ENCODE measurements at places on chromosomes 13 and 19.
A peak's percentile ranks its signal among the peaks of the same experiment; 100 is the strongest.

GRCh38 chr13:20981370-20982095, 79.0 kb upstream of the XPO4 start:
- no peak for DNase-seq
- H3K4me3 ChIP-seq = no peak overlapping the region
- no peak overlapping the region for H3K27ac ChIP-seq
- H3K36me3 ChIP-seq = no peaks in the 10 kb centered on the region
- H3K4me1 ChIP-seq = no peaks in the 10 kb centered on the region

GRCh38 chr13:110123041-110123809, 183.7 kb downstream of the COL4A1 start:
- H3K4me1 ChIP-seq = no peaks in the 10 kb centered on the region
- no peak overlapping the region for H3K27ac ChIP-seq
- H3K36me3 ChIP-seq = no peaks in the 10 kb centered on the region
- no peak for DNase-seq
- H3K27me3 ChIP-seq = peaks cover 19% of the 10 kb centered on the region

DNA sequence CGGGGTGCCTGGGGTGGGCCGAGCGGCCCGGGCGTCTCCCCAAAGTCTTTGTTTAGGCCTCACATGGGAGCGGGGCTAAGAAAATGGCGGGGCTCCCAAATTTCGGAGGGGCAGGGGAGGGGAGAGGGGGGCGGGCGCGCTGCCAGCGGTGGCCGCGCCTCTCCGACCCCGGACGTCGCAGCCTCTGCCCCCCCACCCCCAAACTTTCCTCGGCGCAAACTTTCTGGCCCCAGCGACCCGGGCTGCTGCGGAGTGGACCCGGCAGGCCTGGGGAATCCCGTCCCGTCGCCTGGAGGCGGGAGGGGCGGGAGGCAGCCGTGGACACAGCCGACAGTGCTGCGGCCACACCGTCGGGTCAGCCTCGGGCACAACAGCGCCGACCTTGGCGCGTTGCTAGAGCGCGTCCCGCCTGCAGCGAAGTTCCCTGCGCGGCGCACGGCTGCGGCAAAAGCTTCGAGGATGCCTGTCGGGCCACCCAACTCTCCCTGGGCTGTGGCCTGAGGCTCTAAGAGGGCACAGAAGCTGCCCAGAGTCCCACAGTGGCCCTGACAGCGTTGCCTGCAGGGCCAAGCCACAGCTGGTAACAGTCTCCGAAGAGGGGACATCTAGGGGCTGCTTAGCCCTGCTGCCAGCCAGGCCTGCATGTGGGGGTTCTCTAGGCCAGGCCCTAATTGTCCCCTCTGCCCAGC, 1.3 kb downstream of the NFIX start:
- peak overlapping the region; percentile 58 for H3K4me3 ChIP-seq
- DNase-seq = no peak
- H3K27ac ChIP-seq = no peak overlapping the region

- H3K27me3 ChIP-seq = no peaks in the 10 kb centered on the region
- H3K4me1 ChIP-seq = peaks cover 91% of the 10 kb centered on the region
- H3K36me3 ChIP-seq = peaks cover 43% of the 10 kb centered on the region
- peak; percentile 66 for DNase-seq
These were observed 500 bp upstream of the IFI30 start for GRCh38 chr19:18173054-18173571.

GRCh38 chr13:74920920-74921319, 561.0 kb downstream of the TBC1D4 start:
- H3K4me3 ChIP-seq = no peak overlapping the region
- H3K27ac ChIP-seq = no peak overlapping the region
- no peaks in the 10 kb centered on the region for H3K4me1 ChIP-seq
- no peaks in the 10 kb centered on the region for H3K36me3 ChIP-seq
- no peaks in the 10 kb centered on the region for H3K27me3 ChIP-seq

- H3K36me3 ChIP-seq = peaks cover 16% of the 10 kb centered on the region
- H3K4me1 ChIP-seq = peaks cover 26% of the 10 kb centered on the region
- DNase-seq = no peak
- H3K27ac ChIP-seq = no peak overlapping the region
These were observed 12.0 kb downstream of the ZSWIM9 start for GRCh38 chr19:48182434-48182833.

DNA sequence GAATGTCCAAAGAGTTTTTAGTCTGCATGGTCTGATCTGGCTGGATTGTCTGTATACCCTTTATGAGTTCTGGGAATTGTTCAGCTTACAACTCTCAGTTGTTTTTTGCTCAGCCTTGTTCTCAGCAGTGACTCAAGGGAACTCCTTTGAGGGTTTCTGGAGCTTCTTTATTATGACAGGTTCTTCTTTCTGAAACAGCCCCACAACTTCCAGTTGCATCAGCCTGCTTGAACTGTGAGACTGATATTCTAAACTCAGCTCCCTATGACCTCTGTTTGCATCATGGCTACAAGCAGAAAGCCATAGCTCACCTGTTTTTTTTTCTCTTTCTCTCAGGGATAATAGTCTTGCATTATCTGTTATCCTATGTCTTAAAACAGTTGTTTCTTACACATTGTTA, 85.0 kb downstream of the TDRD3 start:
- no peak overlapping the region for H3K4me3 ChIP-seq
- no peak overlapping the region for H3K27ac ChIP-seq
- H3K27me3 ChIP-seq = no peaks in the 10 kb centered on the region
- H3K36me3 ChIP-seq = peaks cover 68% of the 10 kb centered on the region
- H3K4me1 ChIP-seq = no peaks in the 10 kb centered on the region

DNA sequence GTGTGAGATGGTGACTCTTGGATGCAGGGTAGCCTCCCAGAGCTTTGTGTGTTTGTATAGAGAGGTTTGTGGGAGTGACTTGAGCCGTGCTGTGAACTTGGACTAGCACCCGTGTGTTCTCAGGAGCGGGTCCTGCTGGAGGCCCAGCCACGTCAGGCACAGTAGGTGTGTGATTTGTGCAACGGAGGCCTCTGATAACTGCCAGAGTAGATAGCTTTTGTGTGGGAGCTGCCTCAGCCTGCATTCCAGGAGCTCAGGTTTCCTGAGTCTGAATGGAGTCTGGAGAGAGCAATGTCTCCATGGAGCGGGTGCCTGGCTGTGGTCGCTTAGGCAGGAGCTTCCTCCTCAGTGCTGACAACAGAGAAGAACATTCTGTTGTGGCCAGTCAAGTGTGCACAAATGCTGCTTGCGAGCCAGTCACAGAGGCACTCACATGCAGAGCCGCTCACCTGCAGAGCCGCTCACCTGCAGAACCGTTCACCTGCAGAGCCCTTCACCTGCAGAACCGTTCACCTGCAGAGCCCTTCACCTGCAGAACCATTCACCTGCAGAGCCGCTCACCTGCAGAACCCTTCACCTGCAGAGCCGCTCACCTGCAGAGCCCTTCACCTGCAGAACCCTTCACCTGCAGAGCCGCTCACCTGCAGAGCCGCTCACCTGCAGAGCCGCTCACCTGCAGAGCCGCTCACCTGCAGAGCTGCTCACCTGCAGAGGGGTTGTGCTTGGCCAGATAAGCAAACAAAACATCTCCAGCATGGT, 32.6 kb downstream of the TFDP1 start:
- H3K4me1 ChIP-seq = no peaks in the 10 kb centered on the region
- H3K36me3 ChIP-seq = peaks cover 23% of the 10 kb centered on the region
- DNase-seq = no peak
- no peaks in the 10 kb centered on the region for H3K27me3 ChIP-seq
- no peak overlapping the region for H3K4me3 ChIP-seq
- no peak overlapping the region for H3K27ac ChIP-seq

DNA sequence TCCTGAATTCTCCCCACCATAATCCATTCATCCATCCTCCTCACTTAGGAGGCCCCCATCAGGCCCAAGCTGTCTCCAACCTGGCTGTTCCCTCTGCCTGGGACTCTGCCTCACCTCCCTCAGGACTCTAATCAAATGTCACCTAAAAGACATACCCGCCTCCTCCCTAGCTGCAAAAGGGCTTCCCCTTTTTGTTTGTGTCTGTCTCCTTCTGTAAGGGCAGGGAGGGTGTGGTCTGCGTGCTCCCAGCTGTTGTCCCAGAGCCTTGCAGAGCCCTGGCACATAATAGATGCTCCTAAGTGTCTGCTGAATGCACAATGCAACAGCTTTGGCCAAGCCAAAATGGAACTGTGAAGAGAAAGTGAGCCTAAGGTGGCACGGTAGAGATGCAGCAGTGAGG, 4.4 kb downstream of the TRIR start:
- H3K4me3 ChIP-seq = peak overlapping the region; percentile 74
- peaks cover 53% of the 10 kb centered on the region for H3K36me3 ChIP-seq
- H3K27ac ChIP-seq = peak overlapping the region; percentile 89
- H3K4me1 ChIP-seq = peaks cover 50% of the 10 kb centered on the region
- H3K27me3 ChIP-seq = no peaks in the 10 kb centered on the region
- DNase-seq = no peak

GRCh38 chr13:65971541-65971940, 1258.6 kb downstream of the PCDH9 start:
- no peaks in the 10 kb centered on the region for H3K36me3 ChIP-seq
- no peaks in the 10 kb centered on the region for H3K4me1 ChIP-seq
- no peak overlapping the region for H3K27ac ChIP-seq
- no peaks in the 10 kb centered on the region for H3K27me3 ChIP-seq

DNA sequence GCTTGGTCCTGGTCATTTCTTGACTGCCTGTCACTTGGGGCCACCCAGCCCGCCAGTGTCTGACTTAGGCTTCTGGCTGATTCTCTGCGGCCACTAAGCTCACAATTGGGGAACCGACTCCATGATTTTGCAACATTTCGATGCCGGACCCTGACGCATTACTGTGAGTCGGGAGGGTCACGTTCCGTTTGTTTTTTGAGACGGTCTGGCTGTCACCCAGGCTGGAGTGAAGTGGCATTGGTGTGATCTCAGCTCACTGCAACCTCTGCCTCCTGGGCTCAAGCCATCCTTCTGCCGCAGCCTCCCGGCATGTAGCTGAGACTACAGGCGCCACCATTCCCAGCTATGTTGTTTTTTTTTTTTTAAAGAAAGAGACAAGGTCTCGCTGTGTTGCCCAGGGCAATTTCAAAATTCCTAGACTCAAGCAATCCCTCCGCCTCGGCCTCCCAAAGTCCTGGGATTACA, 3.2 kb upstream of the ADAT3 start:
- no peak overlapping the region for H3K4me3 ChIP-seq
- H3K27ac ChIP-seq = no peak overlapping the region
- H3K4me1 ChIP-seq = peaks cover 50% of the 10 kb centered on the region
- H3K27me3 ChIP-seq = no peaks in the 10 kb centered on the region
- H3K36me3 ChIP-seq = peaks cover 2% of the 10 kb centered on the region

DNA sequence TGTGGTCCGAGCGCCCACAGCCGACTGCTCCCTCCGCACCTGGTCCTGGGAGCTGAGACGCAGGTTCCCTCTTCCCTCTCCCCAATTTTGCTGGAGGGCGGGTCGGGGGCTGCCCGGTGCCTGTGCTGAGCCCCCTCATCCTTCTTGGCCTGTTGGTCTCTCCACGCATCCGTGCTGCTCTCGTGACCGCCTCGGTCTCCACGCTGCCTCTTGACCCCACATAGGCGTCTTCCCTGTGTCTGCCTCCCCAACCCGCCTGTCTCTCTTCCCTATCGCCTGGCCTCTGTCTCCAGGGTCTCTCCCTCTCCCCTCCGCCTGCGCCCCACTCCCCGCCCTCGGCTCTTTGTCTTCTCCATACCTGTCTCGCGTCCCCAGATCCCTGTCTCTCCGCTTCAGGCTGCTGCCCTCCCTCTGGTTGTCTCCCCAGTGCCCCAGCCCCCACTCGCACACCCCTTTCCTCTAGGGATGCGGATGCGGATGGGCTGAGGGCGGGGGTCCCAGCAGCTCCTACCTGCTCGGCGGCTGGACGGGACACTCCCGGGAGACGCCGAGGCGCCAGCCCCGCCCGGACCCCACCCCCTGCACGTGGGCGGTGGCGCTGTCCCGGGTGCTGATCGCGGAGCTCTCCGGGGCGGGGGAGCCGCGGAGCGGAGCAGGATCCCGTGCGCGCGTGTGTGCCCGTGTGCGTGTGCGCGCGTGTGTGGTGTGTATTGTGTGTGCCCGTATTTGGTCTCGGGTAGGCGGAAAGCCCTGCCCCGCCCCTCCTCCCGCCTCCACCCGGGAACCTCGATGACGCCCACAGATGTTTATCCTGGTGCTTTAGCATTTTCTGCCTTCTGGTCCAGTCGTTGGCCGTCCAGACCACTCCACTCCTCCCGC, at the start of gene SYT5:
Gene SYT5 (minus strand): TSS at position 684 of the 879 bp plus-strand sequence. CDS start 1,248 bp downstream, outside the sequence.
- peaks cover 62% of the 10 kb centered on the region for H3K27me3 ChIP-seq
- no peaks in the 10 kb centered on the region for H3K36me3 ChIP-seq
- peak; percentile 66 for DNase-seq
- peaks cover 20% of the 10 kb centered on the region for H3K4me1 ChIP-seq
- peak within 1 kb of the TSS; percentile 79 for H3K4me3 ChIP-seq

GRCh38 chr13:91157273-91158016, 190.0 kb upstream of the MIR17HG start:
- no peak overlapping the region for H3K27ac ChIP-seq
- H3K4me1 ChIP-seq = no peaks in the 10 kb centered on the region
- H3K36me3 ChIP-seq = no peaks in the 10 kb centered on the region
- peaks cover 2% of the 10 kb centered on the region for H3K27me3 ChIP-seq
- no peak for DNase-seq
- H3K4me3 ChIP-seq = no peak overlapping the region

DNA sequence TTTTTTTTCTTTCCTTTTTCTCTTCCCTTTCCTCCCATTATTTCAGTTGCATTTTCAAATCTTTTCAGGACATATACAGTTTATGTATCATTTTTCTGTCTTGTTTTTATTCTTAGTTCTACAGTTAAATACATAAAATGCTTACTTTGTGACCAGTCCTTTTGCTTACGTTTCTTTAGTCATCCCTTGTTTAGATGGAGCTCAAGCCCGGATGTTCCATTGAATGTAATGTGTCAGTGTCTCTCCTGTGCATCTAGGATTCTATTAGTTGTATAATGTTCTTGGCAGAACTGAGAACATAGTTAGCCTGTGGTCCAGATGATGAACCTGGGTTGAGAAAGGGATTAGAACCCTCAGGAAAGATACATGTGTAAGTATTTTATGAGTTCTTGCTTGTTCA, 17.8 kb downstream of the WASF3 start:
- H3K4me3 ChIP-seq = no peak overlapping the region
- H3K36me3 ChIP-seq = no peaks in the 10 kb centered on the region
- peaks cover 7% of the 10 kb centered on the region for H3K27me3 ChIP-seq
- H3K27ac ChIP-seq = no peak overlapping the region

DNA sequence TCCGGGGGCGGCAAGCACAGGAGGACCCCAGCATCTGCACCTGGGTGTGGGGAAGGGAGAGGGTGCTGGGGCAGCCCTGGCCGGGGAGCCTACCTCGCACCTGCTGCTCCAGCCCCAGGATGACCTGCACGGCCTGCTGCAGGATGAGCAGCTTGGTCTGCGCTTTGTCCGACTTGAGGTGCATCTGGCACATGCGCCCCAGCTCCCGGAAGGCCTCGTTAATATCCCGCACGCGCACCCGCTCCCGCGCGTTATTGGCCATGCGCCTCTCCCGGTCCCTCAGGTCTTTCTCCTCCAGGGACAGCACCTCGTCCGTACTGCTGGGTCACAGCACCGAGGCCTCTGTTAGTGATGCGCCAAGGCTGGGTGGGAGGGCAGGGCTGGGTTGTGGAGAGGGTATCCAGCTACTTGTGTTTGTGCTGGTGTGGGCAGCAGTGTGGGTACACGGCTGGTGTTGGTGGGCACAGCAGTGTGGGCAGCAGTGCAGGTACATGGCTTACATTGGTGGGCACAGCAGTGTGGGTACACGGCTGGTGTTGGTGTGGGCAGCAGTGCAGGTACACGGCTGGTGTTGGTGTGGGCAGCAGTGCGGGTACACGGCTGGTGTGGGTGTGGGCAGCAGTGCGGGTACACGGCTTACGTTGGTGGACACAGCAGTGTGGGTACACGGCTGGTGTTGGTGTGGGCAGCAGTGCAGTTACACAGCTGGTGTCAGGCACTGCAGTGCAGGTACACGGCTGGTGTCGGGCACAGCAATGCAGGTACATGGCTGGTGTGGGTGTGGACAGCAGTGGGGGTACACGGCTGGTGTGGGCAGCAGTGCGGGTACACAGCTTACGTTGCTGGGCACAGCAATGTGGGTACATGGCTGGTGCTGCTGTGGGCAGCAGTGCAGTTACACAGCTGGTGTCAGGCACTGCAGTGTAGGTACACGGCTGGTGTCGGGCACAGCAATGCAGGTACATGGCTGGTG, 7.1 kb upstream of the UQCR11 start:
- H3K27ac ChIP-seq = no peak overlapping the region
- peaks cover 65% of the 10 kb centered on the region for H3K36me3 ChIP-seq
- no peak overlapping the region for H3K4me3 ChIP-seq
- H3K27me3 ChIP-seq = no peaks in the 10 kb centered on the region
